ENCODE measurements at places on chromosomes 1 and 21. TPM values are rescaled to one million over a fixed set of nuclear protein-coding genes. Genes with fewer than 3 reads are reported as not detected.

GRCh38 chr1:147099192-147099591 is 73.1 kb downstream of the PRKAB2 start:
- no peak for DNase-seq

- DNase-seq = peak; percentile 68
Measured at GRCh38 chr1:203127666-203128430, at the start of gene ADORA1. Gene ADORA1 (plus strand): TSS chr1:203127726. CDS start chr1:203128842, 1,116 bp downstream.

GRCh38 chr1:160580221-160580812 is 1.0 kb upstream of the CD84 start:
- DNase-seq = no peak

DNA sequence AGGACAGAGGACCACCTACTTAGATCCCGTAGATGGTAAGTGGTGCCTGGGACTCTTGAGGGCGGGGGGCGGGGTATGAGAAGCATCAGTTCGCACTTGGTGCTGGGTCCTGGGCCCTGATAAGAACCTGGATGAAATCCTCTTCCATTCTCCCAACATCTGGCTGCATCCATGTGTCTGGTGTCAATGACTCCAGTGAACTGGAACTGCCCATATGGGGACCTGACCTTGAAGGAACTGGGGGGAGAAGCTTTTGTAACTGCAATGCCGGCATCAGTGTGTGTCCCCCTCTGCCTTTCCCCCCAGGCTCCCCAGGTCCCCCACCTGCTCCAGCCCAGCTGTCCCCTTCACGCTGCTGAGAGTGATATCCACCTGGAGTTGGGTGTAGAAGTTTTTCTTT is 49.7 kb upstream of the EPB41 start:
- DNase-seq = no peak

GRCh38 chr1:55604749-55605148 is 389.6 kb upstream of the USP24 start:
- no peak for DNase-seq

The PRMT6 gene
- total RNA-seq = 20.6 TPM
